ENCODE measurements at places on chromosomes 13 and 19.

DNA sequence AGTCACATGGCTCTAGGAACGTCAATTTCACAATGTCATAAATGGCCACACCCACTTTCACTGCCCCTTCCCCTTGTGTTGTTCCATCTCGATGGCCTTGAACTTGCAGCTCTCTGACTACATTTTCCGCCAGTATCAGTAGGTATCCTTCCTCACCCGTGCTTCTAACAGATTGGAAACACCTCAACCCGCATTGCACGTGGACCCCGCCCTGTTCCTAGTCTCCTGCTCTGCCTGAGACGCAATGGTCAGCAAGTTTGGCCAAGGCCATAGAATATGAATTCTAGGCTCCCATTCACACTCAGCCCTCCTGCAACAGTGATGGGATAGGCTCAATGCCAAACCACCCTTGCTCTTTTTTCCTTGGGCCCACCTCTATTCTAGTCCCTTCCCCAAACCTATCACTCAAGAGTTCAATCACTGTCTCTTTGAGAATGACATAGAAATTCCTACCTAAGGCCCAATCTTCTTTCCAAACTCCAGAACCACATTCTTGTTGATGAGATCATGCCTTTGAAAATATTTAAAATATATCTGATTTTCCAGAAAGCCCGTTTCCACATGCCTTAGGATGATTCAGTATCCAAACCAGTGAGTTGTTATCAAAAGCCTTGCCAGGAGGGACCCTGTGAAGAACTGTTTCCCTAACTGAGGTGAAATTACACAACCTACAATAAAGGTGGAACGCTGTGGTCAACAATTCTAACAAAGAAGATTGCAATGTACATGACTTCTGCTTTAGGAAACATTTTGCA, 334.6 kb downstream of the MYO16 start:
- DNase-seq, result no peak

- no peak for DNase-seq
Measured at GRCh38 chr13:73399347-73400216, 340.8 kb downstream of the KLF5 start.

GRCh38 chr13:90197722-90198121, 1149.8 kb upstream of the MIR17HG start:
- no peak for DNase-seq

- no peak for DNase-seq
Measured at GRCh38 chr13:80742033-80742432, 401.1 kb upstream of the SPRY2 start.

- DNase-seq, result no peak
Measured at GRCh38 chr13:25375727-25376358, 4.1 kb downstream of the ATP8A2 start.

GRCh38 chr13:98004107-98004506, 50.6 kb downstream of the IPO5 start:
- DNase-seq, result no peak

DNA sequence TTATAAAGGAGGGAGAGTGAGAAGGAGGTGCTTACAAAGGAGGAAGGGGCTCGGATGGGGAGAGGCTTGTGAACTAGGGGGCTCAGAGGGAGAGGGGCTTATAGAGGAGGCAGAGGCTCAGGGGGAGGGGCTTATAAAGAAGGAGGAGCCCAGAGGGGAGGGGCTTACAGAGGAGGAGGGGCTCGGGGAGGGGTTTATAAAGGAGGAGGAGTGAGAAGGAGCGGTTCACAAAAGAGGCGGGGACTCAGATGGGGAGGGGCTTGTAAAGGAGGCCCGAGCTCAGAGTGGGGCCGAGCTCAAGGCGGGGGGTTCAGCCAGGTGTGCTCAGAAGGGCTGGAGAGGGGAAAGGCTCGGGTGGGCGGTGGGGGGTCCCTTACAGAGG, 500 bp downstream of the SMIM24 start:
- no peak for DNase-seq

- no peak for DNase-seq
Measured at GRCh38 chr13:73223372-73223781, 164.6 kb downstream of the KLF5 start.

DNA sequence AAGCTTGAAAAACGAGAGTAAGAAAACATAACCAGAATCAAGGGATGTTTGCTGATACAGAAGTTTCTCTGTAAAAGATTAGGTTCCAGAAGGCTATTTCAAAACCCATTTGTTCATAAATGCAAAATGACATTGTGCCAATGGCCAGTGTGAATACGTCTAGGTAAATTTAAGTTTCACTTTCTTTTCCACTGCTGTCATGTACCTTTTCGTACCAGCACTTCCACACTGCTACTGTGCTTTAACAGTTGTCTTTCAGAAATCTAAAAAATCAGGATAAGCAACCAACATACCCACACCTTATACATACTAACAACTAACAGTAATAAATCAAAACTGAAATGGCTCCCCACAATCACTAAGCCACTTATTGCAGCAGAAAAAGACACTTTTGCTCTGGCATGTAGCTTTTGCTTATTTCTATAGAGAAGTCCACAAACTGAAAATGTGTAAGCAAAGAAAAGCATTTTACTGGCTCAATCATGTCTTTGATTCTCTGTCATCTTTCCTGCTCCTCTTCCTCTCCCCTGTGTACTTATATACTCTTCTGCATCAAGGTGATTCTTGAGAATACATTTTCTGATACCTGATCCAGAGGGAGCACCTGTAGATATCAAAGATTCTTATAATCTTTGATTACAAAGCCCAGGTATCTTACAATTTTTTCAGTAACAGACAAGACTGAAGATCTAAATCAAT, 34.3 kb downstream of the ELF1 start:
- no peak for DNase-seq

- DNase-seq, result no peak
Measured at GRCh38 chr13:94966422-94966955, 254.1 kb upstream of the SOX21 start.

DNA sequence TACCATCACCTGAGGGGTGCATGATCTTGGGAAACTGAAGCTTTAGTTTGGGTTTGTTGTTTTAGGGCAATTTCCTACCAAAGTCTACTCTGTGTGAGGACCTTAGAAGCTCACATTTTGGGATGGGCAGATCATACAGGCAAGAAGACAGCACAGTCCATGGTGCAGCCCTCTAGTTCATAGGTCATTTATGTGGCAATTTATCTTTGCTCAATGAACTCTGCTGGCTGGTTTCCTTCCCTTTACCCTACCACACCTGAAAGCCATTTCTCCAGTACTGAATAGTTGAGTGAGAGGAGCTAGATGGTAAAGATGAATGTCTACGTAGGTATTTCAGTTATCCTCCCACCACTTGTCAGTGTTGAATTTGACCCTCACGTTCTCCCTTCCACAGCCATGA, 87.5 kb upstream of the KLF12 start:
- DNase-seq, result no peak

GRCh38 chr13:33799950-33800592, 17.9 kb upstream of the RFC3 start:
- DNase-seq, result no peak

DNA sequence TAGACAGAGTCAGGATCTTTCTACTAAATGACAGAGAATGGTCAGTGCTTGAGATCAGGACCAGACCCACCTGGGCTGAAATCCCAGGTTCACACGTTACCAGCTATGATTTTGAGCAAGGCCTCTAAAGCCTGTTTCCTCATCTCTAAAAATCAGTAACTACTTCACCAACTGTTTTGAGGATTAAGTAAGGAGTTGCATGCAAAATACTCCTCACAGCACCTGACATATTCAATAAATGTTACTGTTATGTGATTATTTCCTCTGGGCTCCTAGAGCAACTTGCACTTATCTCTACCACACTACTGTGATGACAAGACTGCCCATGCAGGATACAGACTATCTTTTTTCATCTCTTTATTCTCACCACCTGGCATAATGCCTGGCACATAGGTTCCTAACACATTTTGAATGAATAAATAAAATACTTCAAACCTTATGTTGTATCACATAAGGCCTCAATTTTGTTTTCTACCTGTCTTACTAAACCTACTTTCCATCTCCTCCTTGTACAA, 1.8 kb downstream of the KATNAL1 start:
- no peak for DNase-seq

GRCh38 chr13:110455941-110456340, 105.6 kb downstream of the RAB20 start:
- DNase-seq, result no peak

All from activated CD8-positive, alpha-beta memory T cell treated with anti-CD3 and anti-CD28 coated beads for 1 hour (primary cell).